ENCODE measurements at places on chromosomes 5 and 9.

DNA sequence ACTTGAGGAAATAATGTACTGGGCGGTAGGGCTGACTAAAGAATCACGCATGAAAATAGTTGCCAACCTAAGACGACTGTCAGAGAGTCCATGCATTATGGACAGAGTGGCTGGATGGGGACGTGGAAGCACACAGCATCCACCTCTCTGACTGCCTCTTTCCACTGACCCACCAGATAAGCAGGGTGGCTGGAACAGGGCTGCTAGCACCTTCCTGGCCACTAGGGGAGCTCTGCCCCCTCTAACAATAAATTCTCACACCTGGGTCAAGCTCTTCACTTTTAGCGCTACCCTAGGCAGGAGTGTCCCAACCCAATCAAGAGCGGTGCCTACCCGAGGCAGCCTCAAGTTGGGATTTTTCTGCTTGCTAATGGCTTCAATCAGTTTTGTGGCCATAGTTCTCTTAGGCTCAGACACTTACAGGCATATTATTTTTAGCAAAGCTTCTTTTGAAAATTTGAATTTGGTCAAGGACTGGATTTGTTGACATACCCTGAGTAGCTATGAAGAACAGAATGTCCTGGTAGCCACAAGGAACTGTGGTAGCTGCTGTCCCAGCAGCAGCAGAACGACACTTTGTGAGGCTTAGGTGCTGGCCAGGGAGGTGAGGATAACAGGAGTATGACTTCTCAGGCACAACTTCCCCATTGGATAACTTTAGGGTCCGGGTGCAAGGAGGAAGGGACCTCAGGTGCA, 6.9 kb upstream of the TPM2 start:
- DNase-seq: peak; percentile 70

- DNase-seq: no peak
Measured at GRCh38 chr5:169190849-169191248, 110.1 kb downstream of the SLIT3 start.

DNA sequence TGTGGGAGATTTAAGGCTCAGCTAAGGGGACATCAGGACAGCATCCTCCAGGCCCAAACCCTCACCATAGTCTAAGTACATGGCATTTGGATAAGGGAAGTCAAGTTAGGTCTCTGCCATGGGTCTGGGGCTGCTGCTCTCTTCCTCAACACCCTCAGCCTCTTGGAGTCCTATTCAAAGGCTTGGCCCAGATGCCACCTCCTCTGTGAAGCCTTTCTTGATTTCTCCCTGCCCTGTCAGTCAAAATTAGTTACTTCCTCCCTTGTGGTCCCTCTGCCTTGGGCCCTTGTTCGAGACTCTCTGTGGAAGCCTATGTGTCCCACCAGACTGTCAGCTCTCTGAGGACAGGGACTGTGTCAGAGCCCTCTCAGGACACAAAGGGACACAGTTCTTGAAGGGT, 17.7 kb upstream of the DAB2IP start:
- DNase-seq: no peak

DNA sequence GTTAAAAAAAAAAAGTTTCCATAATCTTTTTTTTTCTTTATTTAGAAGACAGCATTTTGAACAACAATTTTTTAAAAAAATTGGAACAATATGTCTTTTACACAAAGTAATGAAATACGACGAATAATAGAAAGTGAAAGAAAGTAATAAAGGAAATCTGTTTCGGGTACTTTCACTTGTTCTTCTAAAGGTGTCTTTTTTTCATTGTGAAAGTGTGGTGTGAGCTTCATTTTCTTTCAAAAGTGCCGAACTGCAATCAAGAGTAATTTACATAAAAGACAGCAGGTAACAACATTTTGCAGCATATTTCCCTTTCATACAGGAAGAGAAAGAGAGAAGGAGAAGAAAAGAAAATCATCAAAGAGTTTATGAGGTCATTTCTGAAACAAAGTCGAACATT, 159.7 kb upstream of the CDH12 start:
- DNase-seq: no peak

- DNase-seq: no peak
Measured at GRCh38 chr5:97074859-97075489, 67.4 kb downstream of the LIX1 start.

DNA sequence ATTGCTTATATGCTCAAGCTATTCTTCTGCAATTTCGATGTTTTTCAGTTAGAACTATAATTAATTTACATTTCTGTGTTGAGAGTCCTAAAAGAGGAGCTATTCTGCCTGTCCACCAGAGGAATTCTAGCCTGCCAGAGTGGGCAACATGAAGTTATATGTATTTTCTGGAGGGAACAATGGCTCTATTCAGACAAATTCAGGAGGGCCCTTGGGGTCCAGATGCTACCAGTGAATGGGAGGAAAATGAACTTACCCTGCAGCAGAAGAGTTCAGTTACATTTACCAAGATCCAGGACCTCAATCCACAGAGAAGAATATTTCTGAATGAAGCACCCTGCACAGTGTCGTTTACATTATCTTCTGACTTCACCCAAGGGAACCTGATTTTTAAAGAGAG, 80.7 kb downstream of the ITGA1 start:
- no peak for DNase-seq

- DNase-seq: no peak
Measured at GRCh38 chr5:86689103-86689729, 71.5 kb downstream of the COX7C start.

- DNase-seq: no peak
Measured at GRCh38 chr5:115686051-115686737, 60.4 kb upstream of the TMED7 start.

- DNase-seq: no peak
Measured at GRCh38 chr9:88697764-88698432, 162.9 kb downstream of the NXNL2 start.

- no peak for DNase-seq
Measured at GRCh38 chr5:145701404-145701803, 133.7 kb downstream of the PRELID2 start.

DNA sequence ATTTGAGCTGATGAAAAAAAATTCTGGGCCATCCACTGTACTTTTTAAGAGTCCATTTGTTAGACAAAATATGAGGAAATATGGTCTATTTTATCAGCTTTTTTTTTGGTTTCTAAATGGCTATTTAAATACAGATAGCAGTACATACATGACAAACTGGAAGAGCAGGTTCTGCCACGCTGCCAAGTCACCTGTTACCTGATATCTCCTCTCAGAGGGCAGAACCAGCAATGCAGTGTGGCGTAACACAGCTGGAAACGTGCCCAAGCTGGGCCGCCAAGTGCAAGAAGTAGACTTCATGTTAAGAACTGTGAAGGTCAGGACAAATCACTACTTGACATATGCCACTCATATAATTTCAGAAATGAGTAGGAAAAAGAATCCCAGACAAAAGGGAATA, 8.1 kb downstream of the MCIDAS start:
- no peak for DNase-seq

DNA sequence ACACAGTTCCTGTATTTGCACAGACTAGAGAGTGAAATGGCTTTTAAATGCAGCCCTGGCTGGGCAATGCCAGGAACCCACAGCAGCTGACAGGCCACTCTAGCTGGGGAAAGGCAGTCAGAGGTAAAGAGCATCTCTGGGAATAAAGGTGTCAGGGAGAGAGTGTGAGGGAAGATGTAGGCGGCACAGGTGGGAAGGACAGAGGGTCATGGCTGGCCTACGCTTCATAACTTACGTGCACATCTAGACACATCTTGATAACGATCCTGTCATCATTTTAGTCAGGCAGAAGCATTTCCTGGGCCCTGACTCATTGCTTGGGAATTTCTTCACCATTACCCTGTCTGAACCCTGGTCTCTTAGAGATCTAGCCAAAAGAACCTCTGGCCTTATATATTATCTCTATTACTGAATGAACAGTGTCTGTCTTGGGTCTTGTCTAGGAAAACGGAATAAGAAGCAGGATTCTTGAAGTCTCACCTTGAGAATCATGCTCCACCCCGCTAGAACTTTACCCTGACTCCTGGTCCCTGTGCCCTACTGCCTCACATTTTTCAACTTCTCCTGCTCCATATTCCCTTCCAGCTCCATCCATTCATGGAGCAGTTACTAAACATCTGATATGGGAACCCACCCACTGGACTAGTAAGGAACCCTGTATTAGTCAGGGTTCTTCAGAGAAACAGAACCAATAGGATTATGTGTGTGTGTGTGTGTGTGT, 106.4 kb upstream of the ELL2 start:
- no peak for DNase-seq

GRCh38 chr9:99593610-99594009, 228.1 kb upstream of the NR4A3 start:
- DNase-seq: no peak

DNA sequence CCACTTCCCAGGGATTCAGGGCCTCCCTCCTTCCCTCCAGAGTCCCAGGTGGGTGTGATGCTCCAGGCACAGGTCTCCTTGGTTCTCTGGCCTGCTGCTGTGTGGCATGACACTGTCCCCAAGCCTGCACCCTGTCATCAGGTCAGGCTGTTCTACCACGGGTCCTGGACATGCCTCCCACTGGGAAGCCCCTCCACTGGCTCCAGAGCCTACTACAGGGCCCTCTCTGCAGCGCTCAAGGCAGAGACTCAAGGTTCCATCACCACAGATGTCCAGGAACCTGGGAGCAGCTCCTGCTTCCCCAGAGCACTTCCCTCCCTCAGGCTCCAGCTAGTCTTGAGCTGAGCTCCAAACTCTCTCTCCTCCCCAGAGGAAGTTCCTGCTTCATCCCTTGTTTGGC, 237.3 kb downstream of the PBX3 start:
- DNase-seq: peak; percentile 5

- no peak for DNase-seq
Measured at GRCh38 chr5:39455645-39456044, 30.9 kb upstream of the DAB2 start.

- DNase-seq: no peak
Measured at GRCh38 chr5:170368586-170368985, 20.6 kb downstream of the KCNMB1 start.

DNA sequence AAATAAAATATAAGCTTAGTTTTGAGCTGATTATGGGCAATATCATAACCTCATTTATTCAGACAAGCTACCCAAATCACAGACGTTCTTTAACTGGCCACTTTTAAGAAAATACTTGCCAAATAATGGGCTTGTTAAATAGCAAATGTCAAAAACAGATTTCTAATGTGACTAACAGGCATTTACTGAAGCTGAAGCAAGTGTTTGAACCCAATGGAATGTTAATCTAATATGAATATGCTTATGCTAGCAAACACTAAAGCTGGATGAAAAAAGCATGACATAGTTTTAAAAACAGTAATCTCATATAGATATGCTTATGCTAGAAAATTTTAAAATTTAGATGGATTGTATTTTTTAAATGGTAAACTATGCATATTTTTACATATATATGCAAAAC, 411.6 kb upstream of the PTGER4 start:
- no peak for DNase-seq

- no peak for DNase-seq
Measured at GRCh38 chr5:148909766-148910165, 83.4 kb downstream of the ADRB2 start.

GRCh38 chr5:118722122-118723020, 266.0 kb downstream of the DTWD2 start:
- no peak for DNase-seq

DNA sequence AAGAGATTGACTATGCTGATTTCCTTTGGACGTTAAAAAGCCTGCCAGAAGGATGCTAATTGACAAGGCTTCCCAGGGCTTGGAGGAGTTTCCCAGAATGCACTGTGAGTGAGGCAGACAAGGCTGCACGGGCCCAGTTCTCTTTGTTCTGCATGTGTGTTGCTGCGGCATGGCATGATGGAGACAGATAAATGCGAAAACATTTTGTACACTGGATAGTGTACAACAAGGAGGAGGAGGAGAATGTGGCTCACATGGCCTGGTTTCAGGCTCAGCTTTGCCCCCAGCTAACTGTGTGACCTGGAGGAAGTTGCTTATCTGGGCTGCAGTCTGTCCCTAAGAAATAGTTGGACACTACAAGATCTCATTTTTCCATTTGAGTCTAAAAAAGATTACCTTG, 135.5 kb upstream of the CPEB4 start:
- DNase-seq: no peak

- no peak for DNase-seq
Measured at GRCh38 chr5:57676222-57677098, 193.8 kb upstream of the ACTBL2 start.

DNA sequence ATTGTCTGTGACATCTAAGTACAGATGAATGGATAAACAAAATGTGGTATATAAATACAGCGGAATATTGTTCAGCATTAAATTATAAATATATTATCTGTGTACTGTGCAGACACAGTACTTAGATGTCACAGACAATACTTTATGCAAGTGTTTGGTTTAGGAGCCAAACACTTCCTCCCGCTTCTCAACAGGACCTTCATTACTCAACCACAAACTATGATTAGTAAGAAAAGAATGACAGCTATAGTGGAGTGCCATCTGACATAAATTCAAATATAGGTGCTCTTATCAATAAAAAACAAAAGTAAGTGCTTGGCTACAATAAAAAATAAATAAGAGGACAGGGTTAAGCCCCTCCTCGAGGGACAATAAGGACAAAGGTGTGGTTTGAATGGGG, 38.9 kb upstream of the STX17 start:
- DNase-seq: no peak

GRCh38 chr9:91177661-91178280, 183.9 kb downstream of the AUH start:
- peak; percentile 66 for DNase-seq

DNA sequence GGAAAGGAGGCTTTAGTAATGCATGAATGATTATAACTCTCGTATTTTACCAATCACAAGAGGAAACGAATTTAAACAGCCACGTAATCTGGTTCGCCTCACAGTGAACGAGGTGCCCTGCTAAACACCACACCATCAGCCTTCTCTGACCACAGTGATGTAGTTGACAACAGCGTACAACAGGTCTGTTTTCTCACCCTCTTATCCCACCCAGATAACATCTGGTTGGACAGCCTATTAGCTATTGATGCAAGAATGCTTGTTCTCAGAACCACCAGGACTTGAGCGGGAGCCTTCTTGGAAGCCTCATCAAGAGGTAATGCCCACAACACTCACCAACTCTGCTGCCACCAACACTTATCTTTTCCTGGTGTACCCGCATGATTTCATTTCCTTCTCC, 23.3 kb downstream of the SLC1A3 start:
- no peak for DNase-seq

DNA sequence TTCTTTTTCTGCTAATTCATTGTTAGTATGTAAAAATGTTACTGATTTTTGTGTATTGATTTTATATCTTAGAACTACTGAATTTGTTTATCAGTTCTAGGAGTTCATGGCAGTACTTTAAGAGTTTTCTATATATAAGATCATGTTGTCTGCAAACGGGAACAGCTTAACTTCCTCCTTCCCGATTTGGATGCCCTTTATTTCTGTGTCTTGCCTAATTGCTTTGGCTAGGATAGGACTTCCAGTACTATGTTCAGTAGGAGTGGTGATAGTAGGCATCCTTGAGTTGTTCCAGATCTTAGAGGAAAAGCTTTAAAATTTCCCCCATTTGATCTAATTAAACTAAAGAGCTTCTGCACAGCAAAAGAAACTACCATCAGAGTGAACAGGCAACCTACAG, 20.1 kb downstream of the RCL1 start:
- no peak for DNase-seq

DNA sequence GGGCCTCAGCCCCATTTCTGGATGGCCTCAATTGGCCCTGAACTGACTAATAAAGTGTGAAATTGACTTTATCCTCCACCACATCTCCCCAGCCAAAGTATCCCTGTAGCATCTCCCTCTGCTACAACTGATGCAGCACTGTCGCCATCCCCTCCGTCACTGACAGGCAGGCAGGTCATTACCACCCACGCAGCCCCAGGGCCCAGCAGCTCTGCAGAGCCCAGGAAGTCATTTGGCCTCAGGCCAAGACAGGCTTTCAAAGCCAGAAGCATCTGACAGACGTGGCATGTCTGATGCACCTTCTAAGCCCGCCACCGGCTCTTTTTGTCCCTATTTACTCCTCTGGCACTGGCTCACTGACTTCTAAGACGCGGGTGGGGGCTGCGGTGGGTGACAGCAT, 65.3 kb downstream of the ARHGEF37 start:
- peak; percentile 48 for DNase-seq
